ENCODE measurements at places on chromosomes 6 and 20.

DNA sequence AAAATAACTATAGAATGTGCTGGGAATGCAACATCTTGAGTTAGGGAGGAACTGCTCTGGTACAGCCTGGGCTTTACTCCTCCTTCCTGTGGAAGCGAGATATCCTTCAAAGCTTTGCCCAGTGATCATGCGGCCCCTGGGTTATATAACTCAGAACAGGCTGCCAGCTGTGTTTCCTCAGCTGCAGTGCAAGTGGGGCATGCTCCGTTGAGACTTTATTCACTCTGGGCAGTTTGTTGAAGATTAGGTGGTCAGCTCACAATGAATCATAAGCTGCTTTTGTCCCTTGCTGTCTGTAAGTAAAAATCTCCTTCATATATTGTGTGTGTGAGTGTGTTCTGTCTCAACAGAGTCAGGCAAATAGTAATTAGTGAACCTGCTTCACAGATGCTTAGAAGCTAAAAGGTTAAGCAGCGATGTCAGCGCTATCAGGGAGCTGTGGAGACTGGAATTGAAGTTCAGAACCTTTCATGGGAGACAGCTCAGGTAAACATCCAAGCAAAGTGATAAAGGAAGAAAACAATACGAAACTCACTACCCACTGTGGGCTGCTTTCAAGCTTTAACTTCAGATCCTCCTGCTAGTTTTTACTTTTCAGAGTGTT, 688.4 kb downstream of the HTR1B start:
- DNase-seq: no peak

DNA sequence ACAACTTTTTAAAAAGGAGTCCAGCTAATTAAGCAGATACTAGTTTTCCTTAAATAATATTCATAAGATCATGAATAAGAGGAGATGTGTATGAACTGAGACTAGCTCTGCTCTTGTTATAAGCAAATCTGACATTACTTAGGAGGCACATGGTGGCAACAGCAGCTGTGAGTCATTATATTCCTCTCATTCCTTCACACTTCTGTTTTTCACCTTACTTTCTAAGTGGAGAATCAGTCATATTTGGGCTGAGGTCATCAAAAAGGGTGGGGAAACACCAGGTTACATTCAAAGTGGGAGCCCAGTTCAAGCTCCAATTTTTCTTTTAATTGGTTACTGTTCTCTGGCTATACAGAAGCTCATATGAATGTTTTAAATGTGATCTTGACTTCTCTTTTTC, 6.0 kb upstream of the RIPPLY2 start:
- no peak for DNase-seq

GRCh38 chr6:301929-302705, 9.8 kb downstream of the DUSP22 start:
- DNase-seq: no peak

DNA sequence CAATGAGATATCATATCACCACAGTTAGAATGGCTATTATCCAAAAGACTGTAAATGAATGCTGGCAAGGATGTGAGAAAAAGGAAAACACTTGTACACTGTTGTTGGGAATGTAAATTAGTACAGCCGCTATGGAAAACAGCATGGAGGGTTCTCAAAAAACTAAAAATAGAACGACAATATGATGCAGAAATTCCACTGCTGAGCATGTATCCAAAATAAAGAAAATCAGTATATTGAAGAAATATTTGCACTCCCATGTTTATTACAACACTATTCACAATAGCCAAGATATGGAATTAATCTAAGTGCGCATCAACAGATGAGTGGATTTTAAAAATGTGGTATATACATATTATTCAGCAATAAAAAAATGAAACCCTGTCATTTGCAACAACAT, 898.9 kb upstream of the MAN1A1 start:
- no peak for DNase-seq

DNA sequence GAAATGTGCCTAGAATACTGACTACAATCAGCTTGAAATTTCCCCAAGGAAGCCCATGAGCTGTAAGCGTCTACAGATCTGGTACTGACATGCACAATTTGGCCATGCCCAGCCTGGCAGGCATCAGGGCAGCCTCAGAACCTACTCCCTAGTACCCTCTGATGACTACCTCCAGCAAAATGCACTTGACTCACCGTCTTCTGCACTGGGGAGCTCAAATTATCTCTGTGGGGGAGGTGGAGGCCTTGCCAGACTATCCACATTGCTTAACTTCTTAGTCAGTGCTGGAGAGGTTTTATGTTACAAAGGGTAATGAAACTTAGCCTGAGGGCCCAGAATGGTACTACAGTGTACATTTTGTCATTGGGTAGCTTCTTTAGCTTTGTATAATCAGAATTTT, 126.0 kb upstream of the ADGRF1 start:
- no peak for DNase-seq

DNA sequence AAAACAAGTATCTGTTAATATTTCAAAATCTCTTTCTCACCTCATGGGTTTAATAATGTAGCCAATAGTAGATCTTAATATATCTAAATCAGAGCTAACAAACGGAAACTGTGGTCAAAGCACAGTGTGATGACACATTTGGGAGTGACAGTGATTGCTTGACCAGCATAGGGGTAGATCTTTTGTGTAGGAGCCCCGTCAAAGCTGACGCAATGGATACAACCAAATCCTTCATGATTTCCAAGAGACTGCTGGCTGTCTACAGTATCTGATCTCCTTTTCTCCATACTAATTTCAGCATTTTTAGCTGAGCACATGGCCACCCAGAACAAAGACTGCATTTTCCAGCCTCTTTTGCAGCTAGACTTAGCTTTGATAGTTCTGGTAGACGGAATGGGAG, 299.3 kb upstream of the ECI2 start:
- DNase-seq: no peak

GRCh38 chr20:23132293-23132929, 46.3 kb upstream of the CD93 start:
- no peak for DNase-seq

DNA sequence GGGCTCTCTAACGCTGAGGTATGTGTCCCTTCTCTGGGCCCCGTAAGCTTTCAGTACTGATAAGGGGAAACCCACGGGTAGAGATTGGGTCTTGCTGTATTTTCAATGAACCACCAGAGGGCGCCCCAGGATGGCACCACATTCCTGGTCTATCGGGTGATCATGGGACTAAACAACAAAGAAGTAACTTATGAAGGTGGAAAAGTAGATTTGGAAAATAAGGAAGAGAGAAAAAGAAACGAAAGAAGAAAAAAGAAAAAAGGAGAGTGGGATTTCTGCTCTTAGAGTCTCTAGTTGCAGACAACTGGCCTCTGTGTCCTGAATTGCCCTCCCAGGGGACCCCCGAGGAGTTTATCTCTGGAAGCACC, 93.8 kb downstream of the GMPR start:
- DNase-seq: peak; percentile 81

GRCh38 chr6:139124887-139125672, 9.8 kb upstream of the HECA start:
- DNase-seq: peak; percentile 84

- DNase-seq: no peak
Observed at GRCh38 chr6:93417421-93418013, 1.8 kb downstream of the EPHA7 start.

DNA sequence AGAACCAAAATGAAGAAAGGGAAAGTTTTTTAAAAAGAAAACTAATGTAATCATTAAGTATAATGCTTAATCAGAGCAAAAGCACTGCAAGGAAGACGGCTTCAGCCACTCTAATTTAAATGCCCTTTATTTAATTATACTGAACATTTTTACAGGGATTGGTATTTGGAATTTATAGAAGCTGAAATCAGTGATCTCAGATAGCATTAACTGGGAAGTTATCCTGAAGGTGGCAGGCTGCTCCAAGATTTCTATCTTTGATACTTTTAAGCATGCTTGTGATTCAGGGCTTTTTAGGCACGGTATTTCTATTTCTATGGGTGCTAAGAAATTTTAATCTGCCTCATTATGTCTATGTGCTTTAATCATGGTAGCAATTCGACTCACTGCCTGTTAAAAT, 1.3 kb upstream of the NDUFAF4 start:
- no peak for DNase-seq

GRCh38 chr20:46931699-46932098, 37.1 kb downstream of the EYA2 start:
- no peak for DNase-seq

DNA sequence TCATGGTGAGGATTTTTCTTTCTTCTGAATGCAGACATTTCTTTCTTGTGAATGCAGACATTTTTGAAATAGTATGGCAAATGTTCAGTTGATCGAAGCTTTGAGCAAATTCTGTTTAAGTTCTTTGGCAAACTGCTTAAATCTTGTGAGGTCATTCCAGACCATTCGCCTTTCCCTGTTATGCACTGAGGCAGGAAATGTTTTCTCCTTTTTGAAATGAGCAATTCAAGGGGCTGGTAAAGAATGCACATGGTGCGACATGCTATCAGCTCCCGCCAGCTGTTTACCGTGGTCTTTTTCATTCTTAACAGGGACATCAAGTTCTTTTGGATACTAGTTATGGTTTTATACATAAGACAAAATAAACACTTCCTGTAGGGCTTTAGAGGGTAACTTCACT, 112.0 kb upstream of the CCN2 start:
- DNase-seq: no peak

DNA sequence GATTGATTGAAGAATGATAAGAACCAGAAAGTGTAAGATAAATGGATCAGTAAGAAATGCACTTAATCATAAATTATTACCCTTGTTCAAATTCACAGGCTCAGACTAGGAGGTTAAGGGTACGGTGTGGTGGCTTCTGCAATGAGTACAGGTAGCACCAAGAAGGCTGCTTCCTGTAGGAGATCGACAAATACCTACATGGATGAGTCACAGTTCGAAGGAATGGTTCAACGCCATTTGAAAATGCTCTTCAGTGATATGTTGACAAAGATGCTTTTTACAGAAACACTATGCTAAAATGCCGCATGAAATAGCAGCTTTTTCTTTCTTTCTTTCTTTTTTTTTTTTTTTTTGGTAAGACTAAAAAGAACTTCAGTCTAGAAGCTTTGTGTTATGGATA, 116.2 kb downstream of the DTNBP1 start:
- no peak for DNase-seq

DNA sequence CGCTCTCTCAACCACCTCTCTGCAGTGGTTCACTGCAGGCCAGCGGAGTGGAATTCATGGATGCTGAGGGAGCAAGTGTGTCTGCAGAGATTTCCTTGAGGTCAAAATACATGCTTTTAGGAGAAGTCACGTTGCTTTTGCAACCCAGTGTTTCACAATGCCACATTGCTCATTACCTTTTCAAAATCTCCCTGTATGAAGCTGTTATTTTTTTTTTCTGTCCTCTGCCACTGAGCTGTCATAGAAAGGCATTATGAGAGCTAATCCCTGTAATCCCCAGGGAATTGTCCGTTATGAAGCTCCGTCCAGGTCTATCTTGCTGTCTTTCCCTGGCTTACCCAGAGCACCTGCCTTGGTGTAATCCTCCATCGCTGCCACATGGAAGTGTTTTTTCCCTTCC, 60.5 kb upstream of the SLC22A23 start:
- DNase-seq: no peak

DNA sequence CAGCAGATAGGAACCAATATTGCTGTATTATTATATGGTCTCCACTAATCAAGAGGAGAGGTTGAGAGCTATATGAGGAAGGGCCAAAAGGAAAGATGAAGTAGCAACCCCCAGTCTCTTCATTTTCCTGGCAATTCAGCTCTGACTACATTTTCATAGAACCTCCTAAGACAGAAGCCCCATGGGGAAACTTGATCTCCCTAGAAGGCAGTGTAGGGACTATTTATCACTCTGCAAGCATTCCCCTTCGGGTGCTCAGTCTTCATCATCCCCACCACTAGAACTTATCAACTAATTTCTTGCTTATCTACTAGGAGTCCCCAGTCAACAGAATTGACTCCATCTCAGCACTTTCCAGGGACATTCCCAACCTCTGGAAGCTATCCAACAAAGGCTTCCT, 25.5 kb upstream of the ITCH start:
- DNase-seq: no peak

DNA sequence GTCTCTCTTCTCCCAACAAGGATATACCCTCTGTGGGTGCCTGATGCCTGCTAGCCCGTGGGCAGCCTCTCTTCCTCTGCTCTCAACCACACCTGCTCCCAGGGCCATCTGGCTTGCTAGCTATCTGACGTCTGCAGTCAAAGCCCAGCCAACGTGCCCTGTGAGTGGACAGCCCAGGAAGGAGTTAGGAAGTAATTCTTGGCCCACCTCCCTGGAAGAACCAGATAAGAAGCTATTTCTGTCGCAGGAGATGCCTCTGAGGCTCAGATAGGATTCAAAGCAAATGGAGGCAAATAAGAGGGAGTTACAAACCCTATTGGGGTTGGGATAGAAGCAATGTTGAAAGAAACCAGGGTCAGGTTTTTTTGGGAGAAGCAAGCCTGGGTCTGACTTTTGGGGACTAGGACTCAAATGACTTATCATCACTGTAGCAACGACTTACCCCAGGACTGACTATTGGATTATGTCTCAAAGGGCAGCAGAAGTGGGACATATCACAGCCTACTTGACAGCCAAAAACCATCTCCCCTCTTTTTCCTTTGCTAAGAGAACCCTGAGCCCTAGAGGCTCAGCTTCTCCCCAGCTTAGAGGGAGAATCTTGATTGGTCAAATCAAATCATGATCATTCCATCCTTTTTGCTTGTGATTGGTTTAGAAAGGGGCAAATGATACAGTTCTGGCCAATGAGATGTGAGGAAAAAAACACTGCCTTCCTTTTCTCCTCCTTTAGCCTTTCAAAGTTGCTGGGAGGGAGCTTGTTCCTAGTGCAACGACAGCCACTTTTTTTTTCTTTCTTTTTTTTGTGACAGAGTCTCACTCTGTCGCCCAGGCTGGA, 18.0 kb upstream of the CDK5RAP1 start:
- no peak for DNase-seq

GRCh38 chr20:17849901-17850683, 118.5 kb downstream of the SNX5 start:
- no peak for DNase-seq

GRCh38 chr6:49453221-49453620, 9.8 kb downstream of the MMUT start:
- no peak for DNase-seq

DNA sequence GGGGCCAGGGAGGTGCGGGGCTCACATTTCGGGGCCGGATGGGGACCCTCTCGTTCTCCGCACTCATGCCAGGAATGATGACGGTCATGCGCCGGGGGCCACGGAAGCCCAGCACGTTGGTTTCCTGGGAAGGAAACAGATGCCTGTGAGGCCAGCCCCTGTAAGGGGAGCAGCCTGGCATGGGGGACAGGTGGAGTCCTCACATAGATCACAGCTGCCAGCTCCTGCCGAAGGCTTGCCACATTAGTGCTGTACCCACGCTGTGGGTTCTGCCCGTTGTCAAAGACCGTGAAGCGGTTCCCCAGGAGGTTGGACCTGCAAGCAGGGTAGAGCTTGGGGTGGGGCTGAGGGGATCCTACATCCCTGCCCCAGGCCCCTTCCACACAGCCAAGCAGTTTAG, 6.7 kb upstream of the TEAD3 start:
- DNase-seq: no peak

GRCh38 chr6:20411953-20412681, 10.4 kb downstream of the E2F3 start:
- DNase-seq: no peak

- DNase-seq: no peak
Observed at GRCh38 chr6:22239261-22239921, 57.4 kb downstream of the PRL start.
